ENCODE measurements at places on chromosomes 6 and 20.

DNA sequence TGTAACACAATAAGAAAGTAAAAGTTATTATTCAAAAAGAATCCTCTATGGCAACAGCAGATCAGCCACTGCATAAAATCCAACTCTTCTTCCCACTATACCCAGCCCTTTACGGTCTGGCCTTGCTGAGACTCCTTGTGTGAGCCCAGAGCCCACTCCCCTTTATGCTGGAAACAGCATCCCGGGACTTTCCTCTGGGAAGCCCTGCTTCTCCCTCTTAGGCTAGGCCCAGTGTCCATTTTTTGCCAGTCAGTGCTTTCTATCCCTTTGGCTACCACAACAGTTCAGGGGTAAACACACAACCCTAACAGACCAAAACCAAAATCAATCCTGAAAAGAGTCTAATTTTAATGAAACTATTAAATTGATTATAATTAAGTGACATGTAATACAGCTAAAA lies 20.6 kb downstream of the FKBP5 start:
- DNase-seq = no peak

DNA sequence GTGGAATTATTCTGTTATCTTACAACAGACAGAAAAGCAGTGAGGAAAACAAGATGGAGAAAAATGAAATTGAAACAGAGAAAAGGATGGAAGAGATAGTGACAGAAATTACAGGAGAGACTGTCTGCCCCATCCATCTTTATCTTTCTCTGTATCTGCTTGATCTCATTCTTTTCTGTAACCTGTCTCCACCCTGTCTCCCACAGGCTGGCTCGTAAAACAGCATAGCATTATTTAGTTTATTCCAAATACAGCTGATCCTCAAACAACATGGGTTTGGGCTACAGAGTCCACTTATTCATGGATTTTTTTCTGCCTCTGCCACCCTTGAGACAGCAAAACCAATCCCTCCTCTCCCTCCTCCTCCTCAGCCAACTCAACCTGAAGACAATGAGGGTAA lies 482.3 kb upstream of the JARID2 start:
- DNase-seq = no peak

- DNase-seq = peak; percentile 22
These were observed 538 bp upstream of the ZFP64 start for GRCh38 chr20:52191916-52192718.

DNA sequence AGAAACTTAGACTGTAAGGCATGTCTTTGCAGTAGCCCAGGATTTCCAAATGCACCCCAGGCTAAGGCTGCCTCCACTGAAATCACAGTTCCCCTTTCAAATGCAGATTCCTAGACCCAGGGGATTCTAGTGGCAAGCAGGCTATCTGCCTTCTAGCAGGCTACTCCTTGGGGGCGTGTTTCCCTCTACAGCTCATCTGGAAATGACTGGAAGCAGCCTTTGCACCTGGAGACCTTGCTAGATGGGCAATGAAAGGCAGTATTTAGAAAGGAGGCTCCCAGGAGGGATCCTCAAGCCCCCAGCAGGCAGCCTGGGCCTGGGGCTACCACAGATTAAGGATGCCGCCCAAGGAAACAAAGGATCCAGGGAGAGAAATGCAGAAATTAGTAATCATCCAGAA lies 26.0 kb upstream of the SYNDIG1 start:
- no peak for DNase-seq

DNA sequence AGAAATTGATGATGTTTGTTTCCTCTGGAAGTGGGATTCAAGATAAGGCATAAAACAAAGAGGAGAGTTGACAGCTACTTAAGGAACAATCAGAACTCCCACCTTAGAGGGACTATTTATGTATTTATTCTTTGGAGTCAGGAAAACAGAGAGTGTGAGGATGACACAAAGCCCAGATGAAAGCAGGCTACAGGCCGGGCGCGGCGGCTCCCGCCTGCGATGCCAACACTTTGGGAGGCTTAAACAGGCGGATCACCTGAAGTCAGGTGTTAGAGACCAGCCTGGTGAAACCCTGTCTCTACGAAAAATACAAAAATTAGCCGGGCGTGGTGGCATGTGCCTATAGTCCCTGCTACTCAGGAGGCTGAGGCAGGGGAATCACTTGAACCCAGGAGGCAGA lies 393.0 kb upstream of the PLCB4 start:
- DNase-seq = no peak

- no peak for DNase-seq
These were observed 83.7 kb upstream of the ZFP64 start for GRCh38 chr20:52275181-52275691.

- DNase-seq = no peak
These were observed 36.7 kb upstream of the ZSCAN9 start for GRCh38 chr6:28188111-28188979.

DNA sequence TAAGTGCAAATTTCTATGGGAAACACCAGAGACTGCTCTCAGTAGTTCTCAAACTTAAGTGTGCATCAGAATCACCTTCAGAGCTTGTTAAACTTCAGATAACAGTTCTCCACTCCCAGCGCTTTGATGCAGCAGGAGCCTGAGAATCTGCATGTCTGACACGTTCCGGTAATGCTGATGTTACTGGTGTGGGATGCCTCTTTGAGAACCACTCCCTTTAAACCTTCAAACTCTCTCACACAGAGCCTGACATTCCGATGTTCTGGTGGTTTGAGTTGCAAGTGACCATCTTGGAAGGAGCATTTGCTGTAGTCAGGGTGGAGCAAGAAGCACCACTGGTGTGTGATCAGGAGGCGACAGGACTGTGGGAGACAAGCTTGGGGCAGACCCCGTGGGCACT lies 57.9 kb downstream of the OTOR start:
- no peak for DNase-seq

DNA sequence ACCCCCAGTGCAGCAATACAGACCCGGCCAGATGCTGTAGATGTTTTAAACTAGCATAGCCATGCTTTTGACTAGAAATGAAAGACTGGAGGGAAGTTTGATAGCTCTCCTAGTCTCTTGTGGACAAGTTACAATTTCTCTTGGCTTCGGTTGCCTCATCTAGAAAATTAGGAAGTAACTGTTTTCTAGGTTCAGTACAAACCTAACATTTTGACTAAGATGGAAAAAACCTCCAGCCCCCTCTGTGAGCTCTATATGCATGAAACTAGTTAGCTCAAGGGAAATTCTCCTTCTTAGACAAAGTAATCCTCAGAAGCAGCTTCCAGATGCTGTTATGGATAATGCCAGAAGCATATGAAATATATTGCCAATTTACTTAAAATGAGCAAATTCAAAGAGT lies 86.6 kb downstream of the RNF144B start:
- no peak for DNase-seq

DNA sequence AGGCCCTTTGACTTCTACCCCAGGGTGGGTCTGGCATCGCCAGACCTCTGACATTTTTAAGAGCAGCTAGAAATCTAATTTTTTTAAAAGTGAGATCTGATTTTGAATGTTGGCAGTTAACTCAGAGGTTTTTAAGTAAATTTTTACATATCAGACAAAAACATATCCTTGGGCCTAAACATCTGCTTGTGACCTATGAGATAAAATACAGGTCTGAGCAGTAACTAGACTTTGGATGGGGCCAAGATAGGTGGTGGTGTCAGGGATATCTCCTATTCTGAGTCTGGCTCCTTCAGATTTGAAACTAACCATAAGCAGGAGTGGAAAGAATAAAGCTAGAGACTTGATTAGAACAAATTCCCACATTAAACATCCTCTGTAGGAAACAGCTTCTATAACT lies 17.6 kb downstream of the RALY start:
- DNase-seq = no peak

DNA sequence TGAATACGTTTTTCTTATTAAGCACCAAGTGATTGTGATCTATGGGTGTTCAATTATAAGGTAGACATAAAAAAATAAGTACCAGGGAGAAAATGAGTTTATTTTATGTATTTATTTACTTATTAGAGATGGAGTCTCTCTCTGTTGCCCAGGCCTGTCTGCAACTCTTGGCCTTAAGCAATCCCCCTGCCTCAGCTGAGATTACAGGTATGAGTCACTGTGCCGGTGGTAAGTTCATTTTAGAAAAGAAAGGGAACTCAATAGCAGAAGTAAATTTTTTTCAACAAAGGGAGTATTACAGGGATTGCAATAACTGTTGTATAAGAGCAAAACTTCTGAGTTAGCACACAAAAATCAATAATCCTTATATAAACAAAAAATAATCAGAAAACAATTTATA lies 98.7 kb upstream of the FUT9 start:
- DNase-seq = no peak

GRCh38 chr6:16759646-16760515 lies 1.4 kb downstream of the ATXN1 start:
- DNase-seq = peak; percentile 16

- no peak for DNase-seq
These were observed 338 bp downstream of the UTRN start for GRCh38 chr6:144285548-144285797.

GRCh38 chr20:59400708-59401107 lies 100.3 kb downstream of the EDN3 start:
- no peak for DNase-seq

- DNase-seq = no peak
These were observed 81.0 kb downstream of the SMLR1 start for GRCh38 chr6:130908188-130908587.

GRCh38 chr6:109455437-109456110 lies at the start of gene MICAL1:
MICAL1 (minus strand) TSS chr6:109455772; CDS start chr6:109454196, 1,576 bp downstream.
- peak; percentile 70 for DNase-seq

GRCh38 chr6:65170273-65170672 lies 536.8 kb downstream of the EYS start:
- DNase-seq = no peak

DNA sequence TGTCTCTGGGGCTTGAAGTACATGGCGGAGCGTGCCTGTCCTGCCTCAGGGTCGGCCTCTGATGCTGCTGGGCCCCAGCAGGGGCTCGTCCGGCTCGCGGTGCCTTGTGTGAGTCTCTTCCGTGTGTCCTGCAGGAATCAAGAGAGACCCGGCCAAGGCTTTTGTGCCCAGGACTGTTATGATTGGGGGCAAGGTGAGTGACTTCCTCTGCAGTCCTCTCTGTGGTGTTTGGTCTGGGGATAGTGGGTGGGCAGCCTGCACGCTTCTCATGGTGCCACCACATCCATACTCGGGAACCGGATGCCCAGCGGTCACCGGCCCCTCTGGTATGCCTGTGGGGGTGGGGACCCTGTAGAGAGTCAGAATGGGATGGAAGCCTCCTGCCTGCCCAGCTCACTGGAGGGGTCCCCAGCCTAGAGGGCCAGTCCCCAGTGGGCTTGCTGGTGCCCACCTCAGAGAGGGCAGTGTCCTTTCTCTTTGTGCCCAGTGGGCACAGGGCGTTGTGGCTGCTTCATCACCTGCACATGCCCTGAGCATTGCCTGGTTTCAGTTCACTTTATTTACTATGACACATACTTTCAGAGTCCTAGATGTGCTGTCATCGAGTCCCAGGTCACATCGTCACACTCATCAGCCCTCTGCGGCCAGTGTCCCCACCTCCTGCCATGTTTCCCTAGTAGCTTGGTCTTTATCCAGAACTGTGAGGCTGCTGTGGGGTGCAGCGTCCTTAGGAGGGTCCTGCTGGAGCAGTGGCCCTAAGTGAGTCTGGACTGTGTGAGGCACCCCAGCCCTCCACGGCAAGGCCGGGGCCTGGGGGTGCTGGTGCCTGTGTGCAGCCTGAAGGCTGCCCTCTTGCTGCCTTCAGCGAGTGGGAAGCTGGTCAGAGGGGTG lies 40.7 kb downstream of the PYGB start:
- DNase-seq = no peak

DNA sequence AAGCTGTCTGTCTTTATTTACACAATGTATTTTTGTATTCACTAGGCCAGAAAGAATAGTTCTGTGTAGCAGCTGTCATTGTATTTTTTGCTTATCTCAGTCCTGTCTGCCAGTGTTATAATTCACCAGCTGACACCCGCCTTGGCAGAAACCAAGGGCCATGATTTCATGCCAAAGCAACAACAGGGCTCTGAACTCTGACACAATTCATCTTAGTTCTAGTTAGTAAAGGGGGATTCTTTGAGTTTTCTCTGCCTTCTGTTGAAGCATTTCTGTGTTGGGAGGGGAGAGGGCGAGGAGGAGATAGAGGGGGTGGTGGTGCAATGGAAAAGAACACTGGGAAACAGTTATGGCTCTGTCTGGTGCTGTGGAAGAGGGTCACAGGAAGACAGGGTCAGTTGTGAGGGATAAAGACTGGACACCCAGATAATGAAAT lies 684.6 kb upstream of the MARCKS start:
- peak; percentile 80 for DNase-seq

- peak; percentile 70 for DNase-seq
These were observed 98.6 kb downstream of the RFX6 start for GRCh38 chr6:116975600-116975999.

- peak; percentile 46 for DNase-seq
These were observed 401.0 kb downstream of the PAX1 start for GRCh38 chr20:22106308-22106938.

DNA sequence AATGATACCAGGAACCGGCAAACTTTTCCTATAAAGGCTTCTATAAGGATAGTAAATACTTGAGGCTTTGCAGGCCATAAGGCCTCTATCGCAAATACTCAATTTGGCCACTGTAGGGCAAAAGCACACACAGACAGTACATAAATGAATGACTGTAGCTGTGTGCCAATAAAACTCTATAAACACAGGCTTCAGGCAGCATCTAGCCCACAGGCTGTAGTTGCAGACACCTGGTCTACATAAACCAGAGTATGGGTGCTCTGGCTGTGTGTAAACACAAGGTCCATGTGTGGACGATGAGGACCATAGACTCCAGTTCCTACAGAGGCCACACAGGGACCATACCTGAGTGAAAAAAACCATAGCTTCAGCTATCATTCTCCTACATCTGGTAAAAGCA lies 52.2 kb downstream of the ZMYND8 start:
- peak; percentile 86 for DNase-seq

GRCh38 chr20:46150943-46151342 lies 32.8 kb downstream of the CD40 start:
- DNase-seq = no peak

DNA sequence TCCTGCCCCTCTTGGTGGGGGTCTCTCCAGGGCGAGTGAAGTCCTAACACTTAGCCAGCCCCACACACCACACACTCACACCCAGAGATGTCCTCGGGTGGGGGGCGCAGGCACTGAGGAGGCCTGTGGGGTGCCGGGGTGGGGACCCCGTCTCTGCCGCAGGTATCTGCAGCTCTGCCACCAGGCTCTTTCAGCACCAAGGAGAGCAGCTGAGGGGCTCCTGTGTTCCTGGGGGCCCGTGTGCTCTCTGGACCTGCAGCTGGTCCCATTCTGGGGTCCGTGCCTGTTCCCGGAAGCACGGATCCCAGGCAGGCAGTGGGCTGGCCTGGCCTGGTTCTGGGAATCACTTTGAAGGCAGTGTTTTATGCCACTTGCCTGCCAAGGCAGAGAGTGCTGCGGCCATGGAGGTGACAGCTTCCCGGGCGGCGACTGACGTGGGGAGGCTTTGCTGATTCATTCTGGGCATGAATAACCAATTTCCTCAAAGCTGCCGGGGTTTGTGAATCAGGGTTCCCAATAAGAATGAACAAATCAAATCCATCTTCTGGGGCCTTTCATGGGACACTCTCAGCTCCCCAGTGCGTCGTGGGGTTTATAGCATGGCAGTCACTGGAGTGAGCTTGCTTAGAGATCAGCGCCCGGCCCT lies 54.4 kb upstream of the SLCO4A1 start:
- DNase-seq = no peak

- DNase-seq = no peak
These were observed 36.8 kb downstream of the KDM1B start for GRCh38 chr6:18192026-18192425.

Measured in NCI-H2029 (cell line).